ENCODE measurements at places on chromosomes 16 and 17.

- DNase-seq = no peak
Observed at GRCh38 chr17:73387746-73388577, 76.2 kb upstream of the CDC42EP4 start.

GRCh38 chr17:56159826-56160380, 6.6 kb downstream of the ANKFN1 start:
- no peak for DNase-seq

DNA sequence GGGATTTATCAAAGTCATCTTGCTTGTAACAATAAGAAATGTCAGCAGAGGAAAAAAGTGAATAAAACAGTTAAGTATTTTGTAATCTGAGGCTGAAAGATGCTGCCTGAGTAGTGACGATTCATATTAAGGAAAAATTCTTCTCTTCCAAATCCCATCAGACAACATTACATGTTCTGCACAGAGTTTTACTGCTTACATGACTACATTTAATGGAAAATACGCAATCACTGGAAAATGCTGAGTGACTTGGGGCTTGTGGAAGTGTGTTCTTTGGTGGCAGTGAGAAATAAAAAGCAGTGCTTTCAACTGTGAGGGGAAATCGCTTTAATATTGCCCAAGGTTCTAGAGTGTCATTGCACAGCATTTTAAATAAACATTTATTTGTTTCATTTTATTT, 1025.2 kb upstream of the GOT2 start:
- DNase-seq = no peak

- DNase-seq = no peak
Observed at GRCh38 chr17:72711521-72712310, 380.8 kb downstream of the SLC39A11 start.

DNA sequence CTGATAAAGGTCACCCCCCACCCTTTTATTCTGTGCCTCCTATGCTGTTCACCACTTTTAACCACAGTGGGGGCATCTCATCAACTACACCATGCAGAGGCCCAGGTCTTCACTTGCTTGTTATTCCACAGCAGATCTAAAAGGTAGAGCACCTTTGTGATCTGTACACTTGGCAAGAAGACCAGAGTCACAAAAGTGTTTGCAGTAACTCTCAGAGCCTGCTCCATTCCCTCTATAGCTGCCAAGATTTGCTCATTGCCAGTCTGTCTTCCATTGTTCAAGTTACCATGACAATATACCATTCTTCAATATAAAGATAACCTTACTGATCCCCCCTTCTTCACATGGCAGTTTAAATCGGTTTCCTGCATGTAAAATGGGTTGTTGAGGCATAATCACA, 180.0 kb downstream of the TOX3 start:
- no peak for DNase-seq

All from T follicular helper cell (primary cell).